ENCODE measurements at places on chromosomes 13 and 19.

- DNase-seq = no peak
Observed at GRCh38 chr13:31773538-31773937, 34.2 kb downstream of the RXFP2 start.

DNA sequence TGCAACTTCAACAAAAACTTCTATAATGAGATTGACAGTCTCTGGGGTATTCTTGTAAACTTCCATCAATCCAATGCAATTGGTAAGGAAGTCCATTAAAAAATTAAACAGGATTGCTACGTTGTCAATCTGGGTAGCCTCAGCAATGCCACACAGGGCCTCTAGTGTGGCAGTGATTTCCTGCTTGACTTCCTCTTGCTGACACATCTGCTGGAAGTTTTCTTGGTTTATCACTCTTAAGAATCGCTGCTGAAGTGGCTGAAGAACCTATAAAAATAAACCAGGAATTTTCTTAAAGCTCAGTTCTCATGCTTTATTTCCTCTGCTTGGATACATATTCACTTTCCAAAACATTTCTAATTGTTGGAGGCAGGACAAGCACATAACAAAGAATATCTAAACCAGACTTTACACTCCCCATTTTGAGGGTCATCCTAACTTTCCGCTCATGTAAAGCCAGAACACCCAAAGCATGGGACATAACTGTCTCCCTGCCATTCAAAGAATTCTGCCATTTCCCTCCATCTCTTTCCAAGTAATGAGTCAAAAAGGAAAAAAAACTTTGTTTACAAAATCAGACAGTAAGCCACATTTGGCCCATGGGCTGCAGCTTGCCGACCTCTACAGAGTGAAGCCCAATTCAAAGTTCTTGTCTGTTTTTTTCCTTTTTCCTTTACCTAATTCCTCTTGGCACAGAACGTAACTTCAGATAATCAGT lies 23.2 kb upstream of the EEF1AKMT1 start:
- DNase-seq = no peak

GRCh38 chr19:43618921-43619261 lies 538 bp downstream of the ZNF428 start:
- peak; percentile 73 for DNase-seq

- no peak for DNase-seq
Observed at GRCh38 chr13:42660333-42660965, 86.5 kb downstream of the TNFSF11 start.

GRCh38 chr13:43959291-43959690 lies 79.6 kb downstream of the LACC1 start:
- DNase-seq = no peak

GRCh38 chr13:103039183-103039582 lies 27.0 kb downstream of the SLC10A2 start:
- no peak for DNase-seq

- DNase-seq = no peak
Observed at GRCh38 chr13:49374585-49375290, 69.1 kb downstream of the CAB39L start.

- DNase-seq = no peak
Observed at GRCh38 chr13:87536499-87536898, 134.7 kb upstream of the SLITRK5 start.

Data from activated CD8-positive, alpha-beta T cell treated with anti-CD3 and anti-CD28 coated beads, Interleukin-2, amount 10 ng/mL, durations not matched to agents 7 days and 5 days (primary cell).